Stimulated activated CD4-positive, alpha-beta T cell treated with anti-CD3 and anti-CD28 coated beads, Interleukin-2, amount 100 ng/mL, for 24 hours (primary cell): ENCODE measurements at places on chromosomes 2 and 18.

GRCh38 chr2:65481961-65482360 is 49.6 kb upstream of the SPRED2 start:
- no peak for DNase-seq

- DNase-seq: no peak
Measured at GRCh38 chr18:77529492-77530176, 280.0 kb downstream of the GALR1 start.

DNA sequence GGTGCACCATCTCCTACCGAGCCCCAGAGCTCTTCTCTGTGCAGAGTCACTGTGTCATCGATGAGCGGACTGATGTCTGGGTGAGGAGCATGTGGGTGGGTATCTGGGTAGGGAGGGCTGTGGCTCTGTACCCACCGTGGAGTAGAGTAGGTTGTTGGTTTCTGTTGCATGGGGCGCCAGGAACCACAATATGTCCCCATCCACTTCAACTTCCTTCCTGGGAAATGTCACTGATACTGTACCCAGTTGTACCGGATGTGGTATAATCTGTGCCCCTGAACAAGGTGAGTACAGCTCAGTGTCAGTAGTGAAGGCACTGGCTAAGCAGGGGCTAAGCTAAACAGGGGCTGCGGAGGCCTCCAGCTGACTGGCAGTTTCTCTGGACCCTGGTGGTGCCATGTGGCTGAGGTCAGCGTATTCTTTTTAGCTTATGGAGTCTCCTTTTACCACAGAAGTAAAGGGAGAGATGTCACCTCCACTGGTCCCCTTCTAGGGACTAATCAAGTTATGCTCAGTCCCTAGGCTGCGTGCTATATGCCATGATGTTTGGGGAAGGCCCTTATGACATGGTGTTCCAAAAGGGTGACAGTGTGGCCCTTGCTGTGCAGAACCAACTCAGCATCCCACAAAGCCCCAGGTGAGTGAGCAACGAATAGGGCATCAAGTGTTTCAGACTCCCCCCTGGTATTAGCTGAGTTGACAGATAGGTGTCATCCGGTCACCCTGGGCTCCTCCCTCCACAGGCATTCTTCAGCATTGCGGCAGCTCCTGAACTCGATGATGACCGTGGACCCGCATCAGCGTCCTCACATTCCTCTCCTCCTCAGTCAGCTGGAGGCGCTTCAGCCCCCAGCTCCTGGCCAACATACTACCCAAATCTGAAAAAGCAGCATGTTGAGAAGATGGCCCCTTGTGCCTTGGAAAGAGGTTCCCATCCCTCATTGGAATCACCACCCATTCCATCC is 2.7 kb downstream of the STK16 start:
- DNase-seq: peak; percentile 63

GRCh38 chr2:115560666-115561065 is 1118.2 kb downstream of the DPP10 start:
- DNase-seq: no peak

DNA sequence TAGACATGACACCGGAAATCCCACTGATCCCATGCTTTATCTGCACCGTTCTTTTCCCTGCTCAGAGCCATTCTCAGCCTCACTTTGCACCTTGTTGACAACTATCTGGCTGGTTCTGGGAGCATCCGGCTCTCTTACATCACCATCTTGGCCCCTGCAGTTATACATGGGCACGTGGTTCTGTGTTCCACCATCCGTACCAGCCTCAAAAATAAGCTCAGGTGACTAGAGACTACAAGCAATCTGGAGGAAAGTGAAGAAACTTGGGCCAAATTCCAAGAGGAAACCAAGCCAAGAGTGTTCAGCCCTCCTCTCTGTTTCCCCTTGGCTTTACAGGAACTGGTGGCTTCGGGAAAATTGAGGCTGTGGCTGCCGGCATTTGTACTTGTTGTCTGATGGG is 244.6 kb upstream of the ACVR2A start:
- no peak for DNase-seq

DNA sequence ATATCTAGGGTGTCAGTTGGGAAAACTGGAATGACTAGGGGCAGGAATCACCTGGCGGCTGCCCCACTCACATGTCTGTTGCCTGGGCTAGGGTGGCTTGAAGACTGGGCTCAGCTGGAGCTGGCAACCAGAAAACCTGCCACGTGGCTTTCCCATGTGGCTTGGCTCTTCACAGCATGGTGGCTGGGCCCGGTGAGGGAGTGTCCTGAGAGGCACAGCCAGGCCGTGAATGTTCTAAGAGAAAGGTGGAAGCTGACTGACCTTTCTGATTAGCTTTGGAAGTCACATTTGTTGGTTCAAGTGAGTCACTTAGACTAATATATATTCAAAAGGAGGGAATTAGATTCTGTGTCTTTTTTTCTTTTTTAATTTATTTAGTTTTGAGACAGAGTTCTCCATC is 22.7 kb downstream of the SP5 start:
- no peak for DNase-seq

GRCh38 chr2:180705122-180705521 is 275.3 kb upstream of the UBE2E3 start:
- DNase-seq: no peak

- DNase-seq: no peak
Measured at GRCh38 chr18:75222407-75222806, 11.8 kb downstream of the TSHZ1 start.

DNA sequence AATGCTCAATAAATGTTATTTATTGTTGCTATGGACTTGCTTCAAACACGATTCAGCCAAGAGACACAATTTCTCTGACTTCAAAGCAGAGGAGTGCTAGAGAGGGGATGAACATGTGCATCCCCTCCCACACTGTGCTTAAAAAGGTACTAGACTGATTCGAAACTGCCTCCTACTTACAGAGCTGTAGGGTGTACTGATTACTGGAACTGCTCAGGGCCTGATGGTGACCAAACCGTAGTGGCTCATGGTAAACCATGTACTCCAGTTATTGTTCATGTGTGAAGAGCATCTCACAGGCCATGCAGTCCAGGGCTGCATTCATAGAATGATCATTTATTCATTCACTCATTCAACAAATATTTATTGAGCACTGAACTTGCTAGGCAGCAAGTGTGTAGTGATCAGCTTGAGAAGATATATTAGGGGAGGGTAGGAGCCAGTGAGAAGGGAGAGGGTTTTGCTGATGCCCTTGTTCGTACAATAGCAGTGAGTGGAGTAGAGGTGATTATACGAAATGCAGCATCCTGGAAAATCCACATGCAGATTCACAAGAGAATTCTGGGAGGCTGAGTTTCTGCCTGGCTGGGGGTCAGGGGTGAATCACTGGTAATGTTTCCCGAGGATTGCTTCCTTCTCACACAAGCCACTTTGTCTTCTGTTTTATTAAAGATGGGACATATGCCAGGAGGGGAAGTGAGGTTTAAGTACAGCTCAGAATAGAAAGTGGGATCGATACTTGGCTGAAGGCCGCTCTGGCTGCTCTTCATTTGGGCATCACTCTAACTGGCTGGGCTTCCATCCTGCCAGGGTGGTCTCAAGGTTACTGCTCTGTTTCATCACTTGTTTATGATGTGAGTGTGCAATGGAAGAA is 245.4 kb downstream of the RAD51AP2 start:
- DNase-seq: no peak

- no peak for DNase-seq
Measured at GRCh38 chr2:146481629-146482028, 1363.2 kb upstream of the ACVR2A start.

GRCh38 chr2:86274918-86275275 is 62.5 kb downstream of the REEP1 start:
- no peak for DNase-seq

GRCh38 chr2:207315131-207315530 is 149.4 kb upstream of the KLF7 start:
- no peak for DNase-seq

DNA sequence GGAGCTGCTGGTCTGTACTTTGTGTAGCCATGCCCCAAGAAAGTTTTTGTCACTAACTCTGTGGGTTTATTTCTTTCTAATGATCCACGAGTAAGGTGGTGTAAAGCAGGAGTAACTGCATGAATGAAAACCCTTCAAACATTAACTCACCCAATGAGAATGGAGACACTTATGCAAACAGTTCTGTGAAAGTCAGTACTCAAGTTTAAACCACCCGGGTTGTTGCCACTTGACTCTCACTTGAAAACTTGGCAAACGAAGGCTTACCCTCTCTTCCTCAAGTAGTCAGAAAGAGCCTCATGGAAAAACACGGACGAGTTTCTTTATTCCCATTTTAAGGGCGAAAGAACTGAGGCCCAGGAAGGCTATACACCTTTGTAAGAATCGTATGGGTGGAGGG is 117.5 kb downstream of the MMADHC start:
- DNase-seq: no peak

- no peak for DNase-seq
Measured at GRCh38 chr2:14530506-14530905, 102.0 kb upstream of the LRATD1 start.

GRCh38 chr2:8197101-8197500 is 484.8 kb upstream of the ID2 start:
- DNase-seq: no peak

DNA sequence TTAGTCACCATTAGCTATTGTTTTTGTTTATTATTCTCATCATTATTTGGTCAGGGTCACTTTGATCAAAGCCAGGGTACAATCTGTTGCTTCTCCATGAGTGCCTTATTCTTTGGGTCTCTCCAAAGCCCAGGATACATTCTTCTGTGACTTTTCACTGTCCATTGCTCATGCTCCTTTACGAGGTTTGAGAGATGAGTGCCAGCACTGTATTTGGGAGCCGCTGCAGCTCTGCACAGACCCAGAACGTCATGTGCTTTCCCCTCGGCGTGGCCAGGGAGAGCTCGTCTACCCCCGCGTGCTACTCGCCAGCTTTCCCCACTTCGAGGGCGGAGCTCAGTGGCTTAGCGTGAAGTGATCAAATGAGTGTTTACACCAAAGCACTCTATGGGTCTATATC is 123.7 kb downstream of the COL6A3 start:
- DNase-seq: no peak

DNA sequence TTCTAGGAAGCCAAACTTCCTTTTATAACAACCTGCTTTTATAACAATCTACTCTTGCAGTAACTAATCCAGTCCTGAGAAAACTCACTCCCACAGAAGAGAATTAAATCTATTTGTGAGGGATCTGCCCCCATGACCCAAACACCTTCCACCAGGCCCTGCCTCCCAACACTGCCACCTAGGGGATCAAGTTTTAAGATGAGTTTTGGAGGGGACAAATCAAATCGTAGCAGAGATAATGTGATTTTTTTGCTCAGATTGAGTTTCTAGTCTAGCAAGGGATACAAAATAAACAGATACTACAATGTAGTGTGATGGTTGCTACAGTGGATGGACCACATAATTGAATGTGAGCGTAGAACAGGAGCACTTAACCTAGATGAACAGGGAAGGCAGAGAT is 52.2 kb downstream of the NCOA1 start:
- no peak for DNase-seq

DNA sequence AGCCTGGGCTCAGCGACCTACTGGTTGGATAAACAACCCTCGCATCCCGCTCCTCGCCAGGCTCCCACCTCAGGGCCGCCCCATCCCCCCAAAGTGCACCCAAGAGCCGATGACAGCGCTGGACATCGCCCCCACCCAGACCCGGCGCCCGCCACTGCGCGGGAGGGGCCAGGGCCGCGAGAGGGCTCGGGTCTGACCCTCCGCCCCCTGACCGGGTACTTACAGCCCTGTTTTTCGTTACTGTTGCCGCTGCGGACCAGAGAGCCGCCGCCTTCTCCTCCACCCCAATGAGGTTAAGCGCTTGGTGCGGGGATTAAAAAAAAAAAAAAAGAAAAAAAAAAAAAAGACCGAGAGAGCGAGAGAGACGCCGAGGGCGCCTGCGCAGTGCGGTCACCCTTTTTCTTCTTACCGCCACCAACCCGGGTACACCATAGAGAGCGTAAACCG is at the start of gene CLASP1:
Gene CLASP1, minus strand, starts transcription at position 314 of the 447 bp plus-strand sequence. CDS start 43,567 bp downstream, outside the sequence.
- no peak for DNase-seq

DNA sequence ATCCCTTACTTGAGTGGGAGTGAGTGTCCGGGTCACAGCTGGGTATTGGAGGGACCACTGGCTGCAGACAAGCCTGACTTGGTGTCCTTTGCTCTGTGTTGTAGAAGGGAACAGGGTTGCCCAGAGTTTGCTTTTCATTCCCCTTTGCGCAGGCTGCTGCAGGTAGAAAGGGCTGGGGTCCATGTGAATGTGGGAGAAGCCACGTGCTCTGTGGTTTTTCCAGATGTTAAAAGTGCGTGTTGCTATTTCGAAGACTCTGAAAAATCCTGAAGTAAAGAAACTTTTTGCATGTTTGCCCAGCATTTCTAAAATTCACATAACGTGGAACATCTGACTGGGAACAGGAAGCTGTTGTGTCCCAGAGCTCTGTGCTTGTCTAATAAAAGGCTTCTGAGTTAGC is 28.8 kb downstream of the GLI2 start:
- no peak for DNase-seq

DNA sequence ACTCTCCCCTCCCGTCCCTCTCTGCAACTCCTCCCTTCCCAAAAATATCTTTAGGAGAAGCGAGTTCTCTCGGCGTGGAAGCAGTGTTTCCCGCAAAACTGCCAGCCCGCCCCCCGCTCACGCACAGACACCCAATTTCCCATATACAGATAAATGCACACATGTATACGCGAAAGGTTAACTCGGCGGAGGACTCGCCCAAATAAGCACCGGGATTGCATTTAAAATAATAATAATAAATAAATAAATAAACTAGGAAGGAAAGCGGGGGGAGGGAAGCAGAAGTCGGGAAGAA is 70.0 kb upstream of the PSMD14 start:
- DNase-seq: peak; percentile 18

- no peak for DNase-seq
Measured at GRCh38 chr2:196957442-196957841, 30.9 kb upstream of the PGAP1 start.

DNA sequence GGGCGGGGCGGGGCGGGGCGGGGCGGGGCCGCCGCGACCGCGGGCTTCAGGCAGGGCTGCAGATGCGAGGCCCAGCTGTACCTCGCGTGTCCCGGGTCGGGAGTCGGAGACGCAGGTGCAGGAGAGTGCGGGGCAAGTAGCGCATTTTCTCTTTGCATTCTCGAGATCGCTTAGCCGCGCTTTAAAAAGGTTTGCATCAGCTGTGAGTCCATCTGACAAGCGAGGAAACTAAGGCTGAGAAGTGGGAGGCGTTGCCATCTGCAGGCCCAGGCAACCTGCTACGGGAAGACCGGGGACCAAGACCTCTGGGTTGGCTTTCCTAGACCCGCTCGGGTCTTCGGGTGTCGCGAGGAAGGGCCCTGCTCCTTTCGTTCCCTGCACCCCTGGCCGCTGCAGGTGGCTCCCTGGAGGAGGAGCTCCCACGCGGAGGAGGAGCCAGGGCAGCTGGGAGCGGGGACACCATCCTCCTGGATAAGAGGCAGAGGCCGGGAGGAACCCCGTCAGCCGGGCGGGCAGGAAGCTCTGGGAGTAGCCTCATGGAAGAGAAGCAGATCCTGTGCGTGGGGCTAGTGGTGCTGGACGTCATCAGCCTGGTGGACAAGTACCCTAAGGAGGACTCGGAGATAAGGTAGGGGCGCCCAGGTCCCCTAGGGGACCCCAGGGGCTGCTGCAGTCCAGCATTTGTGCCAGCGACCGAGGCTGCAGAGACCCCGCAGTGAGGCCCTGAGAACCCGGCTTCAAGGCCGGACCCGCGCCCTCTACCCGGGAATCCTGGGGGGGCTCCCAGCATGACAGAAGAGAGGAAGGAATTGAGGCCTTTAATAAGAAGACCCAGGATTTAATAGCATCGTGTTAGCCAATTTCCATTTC is at the start of gene KHK:
Gene KHK, plus strand, starts transcription at position 49 of the 870 bp plus-strand sequence. Its CDS starts 488 bp downstream, at position 537.
- no peak for DNase-seq
